Fibroblast of skin of left biceps (primary cell): ENCODE measurements at places on chromosomes 13 and 19.

- DNase-seq, result no peak
Measured at GRCh38 chr13:50422181-50423148, 407.2 kb downstream of the KCNRG start.

- DNase-seq, result no peak
Measured at GRCh38 chr19:29532097-29532496, 6.3 kb downstream of the VSTM2B start.

DNA sequence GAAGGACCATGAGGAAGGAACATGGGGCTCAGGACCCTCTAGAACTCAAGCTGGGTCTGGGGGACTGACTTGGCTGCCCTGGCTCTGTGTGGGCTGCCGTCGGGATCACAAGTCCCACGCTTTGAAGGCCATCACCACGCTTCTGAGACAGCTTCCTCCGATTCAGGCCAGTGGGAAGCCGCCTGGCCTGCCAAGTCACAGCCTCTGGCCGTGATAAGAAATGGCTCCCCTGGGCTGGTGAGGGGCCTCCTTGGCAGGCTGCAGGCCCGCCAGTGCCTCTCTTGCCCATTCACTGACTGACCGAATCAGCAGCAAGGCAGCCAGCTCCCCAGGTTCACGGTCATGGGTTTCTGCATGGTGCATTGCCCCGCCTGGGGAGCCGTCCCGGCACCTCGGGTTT is 48.8 kb downstream of the COMP start:
- no peak for DNase-seq

DNA sequence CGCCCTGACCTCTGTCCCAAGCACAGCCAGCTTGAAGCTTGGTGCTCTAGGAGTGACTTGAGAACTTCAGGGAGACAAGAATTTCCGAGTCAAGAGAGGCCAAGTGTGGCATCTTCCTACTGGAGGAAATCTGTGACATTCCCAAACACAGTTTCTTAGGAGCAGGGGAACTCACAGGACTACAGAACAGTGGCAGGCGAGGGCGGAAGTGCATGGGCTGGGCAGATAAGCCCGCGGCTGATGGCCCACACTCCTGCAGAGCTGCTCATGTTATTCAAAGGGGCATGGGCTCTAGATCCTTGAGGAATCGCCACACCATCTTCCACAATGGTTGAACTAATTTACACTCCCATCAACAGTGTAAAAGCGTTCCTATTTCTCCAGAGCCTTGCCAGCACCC is 168.8 kb downstream of the KATNAL1 start:
- no peak for DNase-seq

DNA sequence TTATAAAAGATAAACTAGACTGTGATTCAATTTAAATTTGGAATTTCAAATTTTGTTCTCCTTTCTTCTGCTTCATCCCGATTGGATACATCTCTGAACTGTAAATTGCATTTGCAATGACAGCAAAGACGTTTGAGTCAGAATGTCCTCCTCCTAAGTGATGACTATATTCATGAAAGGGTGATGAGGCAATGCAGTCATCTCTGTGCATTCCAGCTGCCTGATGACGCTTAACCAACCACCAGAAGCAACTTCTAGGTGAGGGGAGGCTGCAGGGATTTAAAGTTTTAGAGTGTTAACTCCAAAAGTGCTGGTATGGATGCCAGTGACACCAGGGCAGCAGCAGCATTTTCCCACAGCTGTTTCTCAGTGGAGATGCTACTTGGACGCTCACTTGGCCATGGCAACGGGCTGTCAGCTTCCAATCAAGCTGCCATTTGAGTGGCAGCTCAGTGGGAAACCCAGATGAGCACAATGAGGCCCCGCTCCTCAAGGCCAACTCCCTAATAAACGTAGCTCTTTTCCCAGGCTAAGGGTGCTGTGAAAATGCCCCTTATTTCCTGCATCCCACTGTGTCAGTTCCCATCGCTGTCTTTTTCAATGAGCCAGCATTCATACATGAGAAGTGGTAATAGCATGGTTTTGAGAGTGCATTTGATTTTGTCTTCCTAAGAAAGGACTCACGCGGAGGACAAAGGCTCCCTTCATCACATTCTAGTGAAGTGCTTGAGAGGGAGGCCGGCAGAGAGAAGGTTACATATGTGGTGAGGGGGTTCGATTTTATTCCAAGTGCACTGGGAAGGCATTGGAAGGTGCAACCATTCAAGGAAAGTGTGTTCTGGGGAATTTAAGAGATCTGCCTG is 45.2 kb upstream of the AMER2 start:
- DNase-seq, result no peak

- DNase-seq, result no peak
Measured at GRCh38 chr13:30406779-30407416, 15.4 kb upstream of the UBE2L5 start.

DNA sequence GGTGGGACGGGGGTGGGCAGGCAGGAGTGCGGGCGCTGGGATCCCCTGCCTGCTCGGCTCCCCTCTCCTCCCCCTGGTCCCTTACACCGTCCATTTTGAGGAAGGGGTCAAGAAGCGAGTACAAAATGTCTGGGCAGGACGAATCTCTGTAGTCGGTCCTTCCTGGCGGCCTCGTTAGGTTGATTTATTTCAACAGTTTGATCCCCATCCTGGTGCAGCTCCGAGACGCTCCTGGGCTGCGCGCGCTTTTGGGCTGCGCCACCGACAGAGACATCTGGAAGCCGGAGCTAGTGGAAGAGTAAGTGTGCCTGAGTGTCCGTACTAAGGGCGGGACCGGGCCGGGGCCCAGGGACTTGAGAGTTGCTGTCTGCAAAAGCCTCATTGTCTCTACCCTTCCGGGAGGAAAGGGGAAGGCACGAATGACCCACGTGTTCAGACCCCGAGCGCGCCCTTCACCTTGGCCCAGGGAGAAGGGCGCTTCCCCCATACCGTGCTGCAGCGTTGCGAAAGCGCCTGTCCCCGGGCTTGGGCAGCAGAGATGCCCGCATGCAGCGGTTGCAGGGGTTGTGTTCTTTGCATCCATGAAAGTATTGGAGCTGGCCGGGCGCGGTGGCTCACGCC is 1.8 kb downstream of the ZNF114 start:
- DNase-seq, result no peak

- no peak for DNase-seq
Measured at GRCh38 chr19:296476-297225, 5.4 kb upstream of the PLPP2 start.

DNA sequence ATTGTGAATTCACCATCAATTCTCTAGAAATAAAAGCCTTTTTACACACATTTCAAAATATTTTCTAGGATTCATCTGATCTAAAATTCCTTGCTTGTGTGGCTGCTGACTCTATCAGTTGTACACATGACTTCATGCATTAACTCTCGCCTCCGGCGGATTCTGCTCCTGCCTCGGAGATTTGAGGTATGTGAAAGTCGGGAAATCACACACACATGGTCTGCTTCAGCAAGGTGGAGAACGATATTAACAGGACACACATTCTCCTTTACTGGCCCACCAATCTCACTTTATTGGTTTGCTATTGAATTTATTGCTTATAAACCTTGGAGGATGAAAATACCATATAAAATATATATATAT is 855.7 kb downstream of the SLITRK5 start:
- no peak for DNase-seq
